Stimulated activated CD4-positive, alpha-beta T cell treated with anti-CD3 and anti-CD28 coated beads, Interleukin-2, amount 100 ng/mL, for 24 hours (primary cell): ENCODE measurements at places on chromosomes 4 and X.

DNA sequence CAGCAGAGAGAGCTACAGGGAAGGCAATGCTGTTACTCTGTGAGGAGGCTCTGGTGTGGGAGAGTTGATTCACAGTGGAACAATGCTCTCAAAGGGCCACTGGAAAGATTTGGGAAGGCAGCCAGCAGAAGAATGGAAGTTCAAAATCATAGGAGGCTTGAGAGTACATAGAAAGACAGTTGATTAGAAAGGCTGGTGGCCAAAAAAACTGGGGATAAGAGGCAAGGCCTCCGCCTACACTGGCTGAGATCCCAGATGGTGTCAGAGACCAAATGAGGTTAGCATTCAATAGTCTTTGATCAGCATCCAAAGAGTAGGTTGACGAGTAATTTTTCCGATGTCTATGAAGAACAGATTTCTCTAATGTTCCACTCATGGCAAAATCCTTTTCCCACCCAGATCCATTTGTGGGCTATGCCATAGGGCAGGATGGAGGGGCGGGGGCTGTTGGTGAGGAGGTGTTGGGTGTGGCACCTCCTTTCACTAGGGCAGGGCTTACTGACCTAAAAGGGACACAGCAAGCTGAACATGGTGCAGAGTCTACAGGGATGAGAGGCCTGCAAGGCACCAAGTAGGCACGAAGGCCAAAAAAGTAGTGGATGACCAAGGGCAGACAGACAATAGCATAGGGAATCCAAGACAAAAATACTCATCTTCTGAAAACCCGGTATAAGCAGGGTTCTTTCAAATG is 15.1 kb downstream of the TEC start:
- no peak for DNase-seq

DNA sequence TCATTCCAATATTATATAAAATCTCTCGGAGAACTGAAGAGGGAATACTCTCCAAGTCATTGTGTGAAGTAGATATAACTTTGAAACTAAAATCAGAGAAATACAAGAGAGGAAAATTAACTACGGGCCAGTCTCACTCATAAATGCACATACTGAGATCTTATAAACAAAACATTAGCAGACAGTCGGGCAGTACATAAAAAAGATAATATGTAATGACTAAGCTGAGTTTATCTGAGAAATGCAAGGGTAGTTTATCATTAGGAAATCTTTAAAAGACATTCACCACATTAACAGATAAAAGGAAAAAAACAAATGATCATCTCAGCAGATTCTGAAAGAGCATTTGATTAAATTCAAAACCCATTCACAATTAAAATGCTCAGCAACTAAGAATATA is 116.7 kb downstream of the NYX start:
- DNase-seq, result no peak

GRCh38 chr4:144338834-144339233 is 198.3 kb upstream of the GYPA start:
- no peak for DNase-seq

GRCh38 chr4:164770010-164770724 is 16.2 kb downstream of the SMIM31 start:
- DNase-seq, result no peak

DNA sequence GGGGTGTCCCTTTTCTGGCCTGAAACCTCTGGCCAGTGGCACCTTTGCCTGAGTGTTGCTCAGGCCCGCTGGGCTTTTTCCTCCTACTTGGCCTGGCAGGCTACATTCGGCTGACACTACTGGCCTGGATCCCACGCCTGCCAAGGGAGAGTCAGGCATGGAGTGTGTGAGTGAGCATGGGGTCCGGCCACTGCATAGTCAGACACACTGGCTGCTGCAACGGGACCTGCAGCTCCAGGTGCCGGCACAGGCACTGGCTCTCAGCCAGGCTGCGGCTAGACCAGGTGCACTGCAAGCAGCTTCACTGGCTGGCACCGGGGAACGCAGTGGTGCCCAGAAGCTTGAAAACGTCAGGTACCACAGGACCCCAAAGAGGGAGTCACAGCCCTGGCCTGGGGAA is 434.9 kb downstream of the ARHGAP24 start:
- no peak for DNase-seq

- DNase-seq, result no peak
Observed at GRCh38 chr4:186227744-186228513, 622 bp downstream of the KLKB1 start.

- DNase-seq, result no peak
Observed at GRCh38 chrX:21929209-21929608, 11.3 kb upstream of the SMS start.

DNA sequence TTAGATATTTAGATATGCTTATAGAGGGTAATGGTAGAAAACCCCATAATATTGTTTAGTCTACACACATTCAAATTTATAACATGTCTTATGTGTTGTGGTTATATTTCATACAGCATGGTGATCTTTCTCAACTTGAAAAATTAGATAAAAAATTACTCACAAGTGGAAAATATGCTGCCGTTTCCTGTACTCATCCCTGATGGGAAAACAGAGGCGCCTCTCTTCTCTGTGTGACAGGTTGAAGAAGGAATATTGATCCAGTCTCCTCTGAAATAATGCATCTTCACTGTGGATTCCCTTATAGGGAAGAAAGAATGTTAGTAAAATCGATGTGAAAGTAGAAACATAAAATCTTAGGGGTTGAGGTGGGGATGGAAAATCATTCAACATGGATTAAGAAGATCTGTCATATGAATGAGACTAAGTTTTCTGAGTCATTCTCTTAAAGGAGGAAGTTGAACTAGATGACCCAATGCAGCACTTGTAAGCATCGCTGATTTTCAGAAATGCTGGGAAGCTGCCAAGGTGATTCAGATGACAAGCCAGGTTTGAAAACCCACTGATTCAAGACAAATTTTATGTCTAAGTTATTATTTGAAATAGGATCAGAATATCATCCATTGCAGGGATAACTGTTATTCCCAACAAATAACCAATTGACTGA is 70.7 kb downstream of the ANKRD50 start:
- DNase-seq, result no peak

GRCh38 chr4:15717086-15717485 is 14.2 kb downstream of the BST1 start:
- no peak for DNase-seq

GRCh38 chrX:23885803-23886202 is 21.9 kb downstream of the APOO start:
- DNase-seq, result no peak

DNA sequence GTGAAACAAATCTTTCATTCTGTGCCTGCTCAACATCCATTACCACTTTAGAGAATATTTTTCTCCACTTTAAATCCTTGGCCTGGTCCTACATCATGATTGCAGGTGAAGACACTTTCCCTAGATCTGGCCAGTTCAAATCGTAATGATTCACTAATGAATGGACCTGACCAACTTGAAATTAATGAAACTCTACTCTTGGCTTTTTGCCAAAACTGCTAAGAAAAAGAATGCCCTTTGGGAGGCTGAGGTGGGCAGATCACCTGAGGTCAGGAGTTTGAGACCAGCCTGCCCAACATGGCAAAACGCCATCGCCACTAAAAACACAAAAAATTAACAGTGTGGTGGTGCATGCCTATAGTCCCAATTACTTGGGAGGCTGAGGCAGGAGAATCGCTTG is 1082.6 kb upstream of the LCORL start:
- DNase-seq, result no peak

GRCh38 chrX:32116047-32116446 is 1044.2 kb upstream of the FTHL17 start:
- DNase-seq, result no peak

GRCh38 chrX:119954374-119954773 is 10.8 kb upstream of the NKAP start:
- DNase-seq, result no peak

- DNase-seq, result no peak
Observed at GRCh38 chrX:13843150-13843721, 26.3 kb upstream of the GPM6B start.
